Activated naive CD8-positive, alpha-beta T cell treated with anti-CD3 and anti-CD28 coated beads for 36 hours (primary cell): ENCODE measurements at places on chromosomes 6 and 20.

GRCh38 chr6:166296035-166296883 lies 11.9 kb downstream of the PRR18 start:
- DNase-seq: no peak

DNA sequence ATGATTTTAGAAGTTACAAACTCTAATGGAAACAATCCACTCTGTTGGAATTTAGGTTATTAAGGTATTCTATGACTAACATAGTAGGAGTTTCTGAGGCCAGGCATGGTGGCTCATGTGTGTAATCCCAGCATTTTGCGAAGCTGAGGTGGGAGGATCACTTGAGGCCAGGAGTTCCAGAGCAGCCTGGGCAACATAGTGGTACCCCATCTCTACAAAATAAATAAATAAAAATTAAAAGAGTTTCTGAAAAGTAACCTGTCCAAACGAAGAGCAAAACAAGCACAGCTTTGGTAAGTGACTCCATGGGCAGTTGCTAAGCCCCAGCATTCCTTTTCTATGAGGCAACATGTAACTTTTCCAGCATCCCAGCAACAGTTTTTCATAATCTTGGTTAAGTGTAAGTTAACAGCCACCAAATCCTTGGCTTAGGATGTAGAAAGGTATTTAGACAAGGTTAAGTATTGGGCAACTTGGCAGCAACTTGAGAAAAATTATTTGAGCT lies 86.3 kb downstream of the SOX4 start:
- DNase-seq: no peak

DNA sequence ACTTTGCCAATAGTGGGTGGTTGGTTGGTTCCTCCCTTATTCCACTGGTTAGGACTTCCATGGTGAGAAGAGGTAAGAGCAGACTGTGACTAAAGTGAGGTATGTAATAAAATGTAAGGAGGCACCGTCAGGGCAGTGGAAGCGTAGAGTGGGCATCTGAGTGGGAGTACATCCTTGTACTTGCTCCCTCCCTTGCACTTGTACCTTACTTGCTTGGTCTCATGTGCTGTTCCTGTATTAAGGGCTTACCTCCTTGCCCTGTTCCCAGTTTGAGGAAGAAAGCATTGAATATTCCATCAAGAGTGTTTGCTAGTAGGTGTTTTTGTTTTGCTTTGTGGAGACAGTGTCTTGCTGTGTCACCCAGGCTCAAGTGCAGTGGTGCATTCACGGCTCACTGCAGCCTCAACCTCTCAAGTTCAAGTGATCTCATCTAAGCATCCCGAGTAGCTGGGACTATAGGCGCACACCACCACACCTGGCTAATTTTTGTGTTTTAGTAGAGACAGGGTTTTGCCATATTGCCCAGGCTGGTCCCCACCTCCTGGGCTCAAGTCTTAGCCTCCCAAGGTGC lies 25.5 kb downstream of the AMD1 start:
- DNase-seq: no peak

DNA sequence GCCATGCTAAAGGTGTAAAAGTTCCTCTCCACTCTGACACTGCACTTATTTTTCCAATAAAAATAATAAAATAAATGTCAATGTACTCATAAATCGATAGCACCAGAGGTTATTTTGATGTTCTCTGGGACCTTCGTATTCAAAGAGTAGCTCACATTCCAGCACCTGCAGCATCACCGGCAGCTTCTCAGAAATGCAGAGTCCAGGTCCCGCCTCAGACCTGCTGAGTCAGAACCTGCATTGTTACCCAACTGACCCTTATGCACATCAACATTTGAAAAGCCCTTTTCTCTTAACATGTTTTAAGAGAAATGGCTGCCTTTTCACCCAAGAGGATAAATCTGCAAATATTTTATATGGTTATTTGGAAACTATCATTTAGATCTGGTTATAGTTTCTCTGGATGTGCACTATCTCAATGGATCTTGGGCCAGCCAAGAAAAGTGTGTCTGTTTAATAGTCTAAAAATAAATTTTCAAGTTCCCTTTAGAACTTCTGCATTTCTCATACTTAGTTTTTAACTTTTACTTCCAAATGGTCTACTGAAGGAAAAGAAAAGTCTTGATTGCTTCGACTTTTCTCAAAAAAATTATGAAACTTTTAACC lies 216.2 kb upstream of the PRDM1 start:
- no peak for DNase-seq

GRCh38 chr20:51531141-51531710 lies 11.3 kb downstream of the NFATC2 start:
- DNase-seq: peak; percentile 83

DNA sequence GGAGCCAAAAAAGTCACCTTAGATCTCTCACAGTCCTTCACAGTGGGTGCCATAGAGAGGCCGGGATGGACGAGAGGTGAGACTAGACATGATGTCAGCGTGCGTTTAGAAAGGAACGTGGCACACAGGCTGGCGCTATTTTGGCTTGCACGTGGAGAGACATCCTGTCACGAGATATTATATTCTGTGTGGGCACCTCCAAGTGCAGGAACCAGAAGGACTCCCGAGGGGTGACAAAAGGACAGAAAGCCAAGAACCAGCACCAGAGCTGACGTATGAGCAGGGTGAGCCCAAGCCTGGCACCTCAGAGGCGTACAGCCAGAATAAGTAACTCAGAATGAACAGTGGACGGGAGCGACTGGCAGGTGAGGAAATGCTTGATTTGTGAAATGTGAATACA lies 49.9 kb upstream of the QKI start:
- DNase-seq: no peak

- DNase-seq: peak; percentile 65
Measured at GRCh38 chr6:37170273-37171200, 585 bp downstream of the PIM1 start.

- DNase-seq: no peak
Measured at GRCh38 chr20:31922181-31922580, 29.7 kb downstream of the PDRG1 start.

DNA sequence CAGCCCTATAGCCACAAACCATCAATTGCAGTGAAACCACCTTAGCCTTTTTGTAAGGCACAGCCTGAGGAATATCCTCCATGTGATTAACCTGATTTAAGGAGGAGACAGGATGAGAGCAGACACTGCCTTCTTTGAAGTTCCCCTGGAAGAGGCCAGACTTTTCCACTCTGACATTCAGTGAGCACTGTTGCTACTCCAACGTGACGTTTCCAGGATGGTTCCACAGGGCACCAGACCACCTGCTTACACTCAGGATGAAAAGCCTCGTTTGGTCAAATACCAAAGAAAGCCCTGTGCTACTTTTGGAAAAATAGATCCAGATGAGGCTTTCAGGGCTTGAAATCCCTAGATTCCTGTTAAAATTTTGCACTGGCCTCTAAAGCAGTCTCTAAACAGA lies 1102.1 kb upstream of the FLRT3 start:
- DNase-seq: no peak

DNA sequence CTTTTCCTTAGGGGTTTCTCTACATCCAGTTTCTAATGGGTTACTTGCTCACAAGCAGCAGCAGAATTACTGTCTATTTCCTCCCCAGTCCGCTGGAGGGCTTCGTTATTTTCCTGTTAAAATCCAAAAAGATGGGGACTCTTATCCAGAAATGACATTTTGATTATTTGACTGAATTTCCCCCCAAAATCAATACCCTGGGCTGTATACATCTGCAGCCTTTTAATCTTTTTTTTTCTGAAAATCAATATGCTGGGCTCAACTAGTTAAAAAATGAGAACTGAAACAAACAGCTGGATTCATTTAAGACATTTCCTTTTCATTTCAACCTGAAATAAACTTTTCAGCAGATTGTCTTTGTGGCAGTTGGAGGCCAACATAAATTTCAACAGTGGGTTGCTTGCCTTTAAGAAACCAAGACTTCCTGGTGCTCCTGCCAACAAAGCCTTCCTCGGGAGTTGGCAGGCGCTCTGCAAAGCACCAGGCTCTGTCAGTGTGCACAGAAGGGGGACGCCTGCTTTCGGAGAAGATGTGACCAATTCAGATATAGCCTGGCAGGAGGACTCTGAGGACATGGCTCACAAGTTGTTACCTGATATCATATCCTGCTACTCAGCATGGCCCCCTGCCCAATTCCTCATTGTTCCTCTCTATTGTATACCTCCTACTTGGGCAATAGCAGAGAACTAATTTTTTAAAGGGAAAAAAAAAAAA lies 204.7 kb upstream of the ARG1 start:
- DNase-seq: no peak

DNA sequence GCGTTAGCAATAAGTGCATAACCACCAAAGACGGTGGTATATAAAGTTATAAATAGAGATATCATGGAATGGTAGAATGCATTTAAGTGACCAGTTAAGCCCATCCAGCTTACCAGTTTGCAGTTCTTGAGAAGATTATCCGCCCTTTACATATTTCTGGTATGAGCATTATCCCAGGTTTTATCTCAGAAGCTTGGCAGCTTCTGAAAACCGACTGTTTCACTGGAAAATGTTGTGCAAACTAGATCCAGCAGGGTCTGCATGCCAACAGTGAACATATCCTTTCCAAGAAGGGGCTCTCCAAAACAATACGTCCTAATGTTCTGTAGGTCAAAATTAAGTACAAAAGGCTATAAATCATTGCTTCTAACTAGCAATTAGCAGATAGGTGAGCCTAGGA lies 29.5 kb upstream of the SHLD1 start:
- DNase-seq: no peak

DNA sequence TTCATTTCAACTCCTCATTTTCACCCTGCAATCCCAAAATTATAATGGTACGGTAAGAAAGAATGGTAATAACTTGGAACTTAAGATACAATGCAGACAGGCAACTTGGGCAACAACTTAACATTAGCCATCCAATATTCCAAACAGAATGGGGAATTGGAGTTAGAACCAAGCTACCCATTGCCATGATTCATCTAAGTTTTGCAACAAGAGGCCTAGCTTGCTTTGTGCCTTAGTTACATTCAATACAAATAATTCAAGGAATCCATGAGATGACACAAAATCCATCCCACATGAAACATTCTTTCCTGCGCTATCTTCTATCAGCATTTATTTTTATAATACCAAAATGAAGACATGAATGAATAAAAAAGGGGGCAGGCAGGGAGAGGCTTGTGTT lies 28.4 kb downstream of the DCDC2 start:
- no peak for DNase-seq

DNA sequence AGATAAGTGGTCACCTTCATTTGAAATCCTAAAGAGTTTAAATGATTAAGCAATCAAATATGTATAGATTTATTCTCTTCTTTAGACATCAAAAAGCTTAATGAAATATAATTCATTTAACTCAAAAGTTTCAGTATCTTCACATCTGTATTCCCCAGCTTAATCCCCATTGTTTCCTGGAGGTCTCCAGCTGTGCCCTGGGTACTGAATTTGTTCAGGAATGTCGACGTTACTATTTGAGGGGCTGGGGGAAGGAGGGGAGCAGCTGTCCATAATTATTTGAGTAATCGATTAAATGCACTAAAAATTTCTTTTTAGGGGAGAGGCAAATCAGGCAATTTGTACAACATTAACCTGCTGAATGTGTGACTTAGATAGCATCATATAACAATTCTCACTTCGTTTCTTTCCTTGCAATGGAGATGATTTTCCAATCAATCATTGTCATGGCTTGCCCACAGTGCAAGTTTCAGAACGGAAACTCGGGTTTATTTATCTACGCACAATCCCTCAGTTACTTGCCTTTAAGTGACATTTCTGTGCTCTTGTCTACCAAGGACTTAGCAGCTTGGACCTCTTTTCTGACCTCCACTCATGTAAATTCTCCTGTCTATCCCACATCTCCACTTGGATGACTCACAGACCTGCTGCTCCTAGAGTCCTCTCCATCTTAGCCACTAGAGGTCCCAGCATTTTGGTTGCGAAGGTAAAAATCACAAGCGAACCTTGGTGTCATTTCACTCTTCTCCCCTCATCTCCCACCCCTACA lies 3.9 kb downstream of the DOK5 start:
- DNase-seq: no peak

GRCh38 chr20:63568986-63569949 lies 4.8 kb downstream of the HELZ2 start:
- DNase-seq: no peak

DNA sequence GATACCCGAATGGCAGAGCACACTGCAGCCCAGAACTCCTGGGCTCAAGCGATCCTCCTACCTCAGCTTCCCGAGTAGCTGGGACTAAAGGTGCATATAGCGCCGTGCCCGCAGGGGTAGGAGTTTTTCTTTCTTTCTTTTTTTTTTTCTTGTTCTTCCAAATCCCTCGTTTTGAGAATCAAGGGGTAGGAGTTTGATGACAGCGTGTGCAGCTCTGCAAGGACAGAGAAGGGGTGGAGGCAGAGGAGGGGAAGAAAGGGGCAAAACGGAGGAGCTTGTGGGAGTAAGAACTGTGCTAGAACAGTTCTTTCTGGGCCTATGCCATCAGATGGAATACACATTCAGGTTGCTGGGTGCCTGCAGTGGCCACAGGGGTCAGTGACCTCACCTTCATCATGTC lies 15.3 kb downstream of the RRP36 start:
- no peak for DNase-seq

GRCh38 chr6:43698584-43699349 lies 11.2 kb upstream of the MRPS18A start:
- DNase-seq: no peak

- no peak for DNase-seq
Measured at GRCh38 chr6:155498370-155498769, 42.7 kb upstream of the NOX3 start.

- no peak for DNase-seq
Measured at GRCh38 chr6:14326774-14327173, 209.2 kb downstream of the CD83 start.

DNA sequence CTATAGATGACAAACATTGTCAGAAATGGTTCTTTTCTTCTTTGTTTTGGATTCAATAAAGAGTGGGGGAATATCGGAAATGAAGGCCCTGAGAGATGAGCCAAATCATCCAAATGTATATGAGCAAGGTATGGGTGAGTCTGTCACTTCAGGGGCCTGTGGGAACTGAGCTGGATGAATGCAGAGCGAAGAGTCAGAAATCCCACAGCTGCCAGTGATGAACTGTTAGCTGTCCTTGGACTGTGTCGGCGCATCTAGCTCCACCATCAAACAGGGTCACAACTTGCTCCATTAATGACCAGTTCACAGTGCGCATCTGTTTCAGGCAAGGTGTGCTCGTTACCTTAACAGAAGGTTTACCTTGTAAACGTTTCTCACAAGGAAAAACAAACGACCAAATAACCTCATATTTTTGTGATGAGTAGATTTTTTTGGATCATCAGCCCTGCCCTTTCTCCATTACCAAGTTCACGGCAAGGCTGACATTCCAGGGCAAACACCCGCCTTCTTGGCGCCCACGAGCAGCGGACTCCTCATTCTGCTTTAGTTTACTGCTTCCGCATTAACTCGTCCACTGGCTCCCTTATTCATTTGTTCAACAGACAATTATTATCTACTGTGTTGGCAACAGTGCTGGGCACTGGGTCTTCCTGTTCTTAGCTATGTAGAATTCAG lies 15.0 kb upstream of the CCN6 start:
- no peak for DNase-seq

GRCh38 chr6:112971651-112972050 lies 624.5 kb downstream of the RFPL4B start:
- DNase-seq: no peak

GRCh38 chr6:143468026-143468425 lies 17.4 kb downstream of the PEX3 start:
- no peak for DNase-seq
